Activated naive CD8-positive, alpha-beta T cell treated with anti-CD3 and anti-CD28 coated beads, Interleukin-2, amount 50 U/mL, for 16 hours (primary cell): ENCODE measurements at places on chromosomes 1 and 21.

GRCh38 chr1:155940993-155941844, at the start of gene RXFP4:
RXFP4 (plus strand) TSS chr1:155941638; CDS start chr1:155941710, 72 bp downstream.
- DNase-seq = no peak

DNA sequence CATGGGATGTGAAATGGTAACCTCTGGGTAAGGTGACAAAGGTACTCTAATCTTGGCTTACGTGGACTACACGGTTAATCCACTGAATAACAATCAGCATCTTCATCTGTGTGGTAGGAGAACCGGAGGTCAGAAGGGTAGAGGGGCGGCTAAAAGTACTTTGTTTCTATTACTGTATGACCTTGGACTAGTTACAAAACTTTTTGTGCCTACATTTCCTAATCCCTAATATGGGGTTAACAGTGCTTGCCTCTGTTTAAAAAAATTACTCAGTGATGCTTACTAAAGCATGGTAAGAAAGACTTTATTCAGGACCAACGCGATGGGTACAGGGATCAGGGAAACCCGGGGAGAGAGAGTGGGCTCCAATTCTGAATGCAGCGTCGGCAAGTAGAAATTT, 1.7 kb upstream of the MRPS6 start:
- no peak for DNase-seq

DNA sequence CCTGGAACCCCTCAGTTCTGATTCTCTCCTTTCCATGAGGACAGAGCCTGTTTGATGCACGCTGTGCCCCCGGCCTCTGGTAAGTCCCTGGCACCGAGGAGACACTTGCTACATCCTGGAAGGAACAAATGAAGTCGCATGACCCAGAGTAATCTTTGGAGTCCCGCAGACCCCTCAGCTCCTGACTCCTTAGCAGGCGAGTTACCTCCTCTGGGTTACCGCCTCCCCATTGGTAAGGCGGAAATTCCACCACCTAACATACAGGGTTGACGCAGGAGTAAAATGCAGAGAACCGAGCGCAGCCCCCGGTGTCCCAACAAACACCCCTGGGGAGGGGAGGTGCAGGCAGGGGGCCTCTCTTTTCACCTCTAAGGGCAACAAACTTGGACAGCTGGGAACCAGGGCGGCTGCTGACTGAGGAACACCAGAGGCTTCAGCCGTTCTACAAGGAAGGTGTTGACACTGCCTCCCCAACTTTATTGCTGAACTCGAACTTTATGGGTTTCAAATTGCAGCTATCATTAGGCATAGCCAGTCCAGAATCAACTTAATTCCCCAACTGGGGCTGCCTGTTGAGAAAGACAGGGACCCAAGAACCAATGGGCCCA, 115.3 kb upstream of the IFFO2 start:
- DNase-seq = no peak

GRCh38 chr1:150609732-150610131, 19.7 kb downstream of the ENSA start:
- DNase-seq = no peak

DNA sequence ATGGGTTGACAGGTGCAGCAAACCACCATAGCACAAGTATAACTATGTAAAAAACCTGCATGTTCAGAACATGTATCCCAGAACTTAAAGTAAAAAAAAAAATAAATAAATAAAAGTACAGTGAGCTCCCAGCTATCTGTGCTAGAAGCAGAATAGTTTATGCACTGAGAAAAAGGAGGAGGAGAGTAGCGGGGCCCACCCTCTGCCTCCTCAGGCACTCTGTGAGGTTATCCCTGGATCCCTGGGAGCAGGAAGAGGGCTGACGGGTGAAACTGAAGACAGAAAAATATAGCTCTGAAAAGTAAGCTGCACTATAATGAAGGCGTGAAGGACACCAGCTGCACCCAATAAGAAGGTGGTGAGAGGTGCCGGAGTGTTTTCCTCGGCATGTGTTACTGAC, 117.2 kb downstream of the SIPA1L2 start:
- DNase-seq = no peak

GRCh38 chr1:56229186-56229585, 350.2 kb downstream of the PLPP3 start:
- DNase-seq = no peak

DNA sequence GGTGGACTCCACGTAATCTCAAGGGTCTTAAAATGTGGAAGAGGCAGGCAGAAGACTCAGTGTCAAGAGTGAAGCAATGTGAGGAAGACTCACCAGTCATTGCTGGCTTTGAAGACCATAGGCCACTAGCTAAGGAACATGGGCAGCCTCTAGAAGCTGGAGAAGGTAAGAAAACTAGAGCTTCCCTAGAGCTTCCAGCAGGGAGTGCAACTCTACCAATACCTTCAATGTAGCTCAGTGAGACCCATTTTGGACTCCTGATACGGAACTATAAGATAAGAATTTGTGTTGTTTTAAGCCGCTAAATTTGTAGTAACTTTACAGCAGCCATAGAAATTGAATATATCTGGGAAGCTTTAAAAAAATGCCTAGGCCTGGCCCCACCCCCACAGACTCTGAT, 18.9 kb downstream of the METTL13 start:
- DNase-seq = no peak

DNA sequence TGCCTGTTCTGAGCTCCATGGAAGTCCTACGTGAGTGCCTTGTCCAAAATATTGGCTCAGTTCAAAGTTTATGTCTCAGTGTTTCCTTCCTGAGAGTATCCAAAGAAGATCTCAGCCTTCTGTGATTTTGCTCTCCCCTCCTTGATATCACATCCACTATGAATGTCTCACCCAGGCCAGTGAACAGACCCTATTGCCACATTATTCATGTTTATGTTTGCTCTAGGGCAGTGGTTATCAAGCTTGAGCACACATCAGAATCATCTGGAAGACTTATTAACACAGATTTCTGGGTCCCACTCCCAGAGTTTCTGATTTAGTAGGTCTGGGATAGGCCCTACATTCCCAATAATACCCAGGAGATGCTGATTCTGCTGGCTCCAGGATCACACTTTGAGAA, 145.0 kb upstream of the FGGY start:
- DNase-seq = no peak

- no peak for DNase-seq
These were observed 100.4 kb downstream of the AJAP1 start for GRCh38 chr1:4754816-4755215.

GRCh38 chr1:53573931-53574330, 114.7 kb downstream of the DMRTB1 start:
- no peak for DNase-seq

DNA sequence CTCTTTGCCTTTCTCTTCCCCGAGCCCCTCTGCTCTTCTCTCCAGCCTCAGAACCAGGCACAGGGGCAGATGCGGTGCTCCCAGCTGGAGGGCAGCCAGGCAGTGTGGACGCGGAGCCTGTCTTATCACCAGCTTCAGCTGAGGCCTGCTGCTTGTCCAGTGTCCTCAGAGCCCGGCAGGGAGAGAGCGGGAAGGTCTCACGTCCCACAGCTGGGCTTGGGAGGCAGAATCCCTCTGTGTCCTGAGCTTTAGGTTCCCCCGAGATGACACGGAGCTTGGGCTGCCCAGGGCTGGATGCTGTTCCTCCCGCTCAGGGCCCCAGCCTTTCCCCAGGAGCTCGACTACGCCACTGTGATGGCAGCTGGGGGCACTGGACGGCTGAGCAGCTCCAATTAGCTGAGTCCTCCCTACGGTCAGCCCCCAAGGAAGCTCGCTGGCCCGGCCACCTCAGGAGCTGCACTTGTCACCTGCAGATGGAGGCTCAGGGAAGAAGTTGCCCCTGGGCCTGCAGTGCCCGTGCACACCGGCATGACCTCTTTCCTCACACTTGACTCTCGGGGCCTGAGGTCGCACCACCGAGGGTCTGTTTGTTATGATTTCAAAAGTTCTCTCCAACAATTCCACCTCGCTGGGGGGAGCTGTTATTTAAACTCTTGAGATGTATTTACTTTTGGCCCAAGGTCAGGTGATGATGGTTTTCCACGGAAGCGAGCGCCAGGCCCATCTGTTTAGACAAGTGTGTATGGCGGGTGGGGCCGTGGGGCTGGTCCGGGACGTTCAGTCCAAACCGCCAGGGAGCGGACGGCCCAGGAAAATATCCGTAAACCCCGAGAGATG, 127.3 kb downstream of the SIK1 start:
- no peak for DNase-seq

- no peak for DNase-seq
These were observed 729 bp upstream of the CDCA8 start for GRCh38 chr1:37691497-37692077.

DNA sequence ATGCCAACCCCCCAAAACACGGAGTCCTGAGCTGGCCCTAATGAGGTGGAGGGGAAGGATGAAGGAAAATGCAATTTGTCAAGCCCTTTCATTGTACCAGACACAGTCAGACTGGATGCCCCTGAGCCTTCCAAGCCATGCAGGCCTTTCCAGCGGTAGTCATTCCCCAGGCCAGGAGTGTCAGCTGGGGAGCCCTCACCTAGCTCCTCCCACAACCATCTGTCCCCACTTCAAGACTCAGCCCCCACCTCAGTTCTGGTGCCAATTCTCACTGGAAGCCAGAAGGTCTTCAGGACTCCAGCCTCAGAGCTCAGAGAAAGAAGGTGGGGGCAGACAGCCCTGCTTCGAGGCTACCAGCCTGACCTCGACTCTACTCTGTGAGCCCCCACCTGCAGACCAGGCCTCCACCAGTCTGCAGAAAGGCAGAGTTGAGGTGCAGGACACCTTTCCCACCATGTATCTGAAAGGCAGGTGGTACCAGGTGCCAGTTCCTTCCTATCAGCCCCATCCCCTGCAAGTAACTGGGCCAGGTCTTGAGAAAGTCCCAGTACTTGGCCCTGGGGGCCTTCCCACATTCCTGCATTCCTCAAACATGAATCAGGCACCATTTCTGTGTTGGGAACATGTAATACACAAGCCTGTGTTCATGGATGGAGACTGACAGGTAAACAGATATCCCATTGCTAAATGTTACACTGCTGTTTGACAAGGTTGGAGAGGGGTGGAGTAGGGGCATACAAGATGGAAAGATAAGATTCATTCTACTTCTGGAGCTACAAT, 180.6 kb upstream of the EDN2 start:
- DNase-seq = no peak

- DNase-seq = no peak
These were observed 10.6 kb downstream of the CEP170 start for GRCh38 chr1:243244432-243244841.

- DNase-seq = no peak
These were observed 17.6 kb downstream of the CAMTA1 start for GRCh38 chr1:6802893-6803292.

DNA sequence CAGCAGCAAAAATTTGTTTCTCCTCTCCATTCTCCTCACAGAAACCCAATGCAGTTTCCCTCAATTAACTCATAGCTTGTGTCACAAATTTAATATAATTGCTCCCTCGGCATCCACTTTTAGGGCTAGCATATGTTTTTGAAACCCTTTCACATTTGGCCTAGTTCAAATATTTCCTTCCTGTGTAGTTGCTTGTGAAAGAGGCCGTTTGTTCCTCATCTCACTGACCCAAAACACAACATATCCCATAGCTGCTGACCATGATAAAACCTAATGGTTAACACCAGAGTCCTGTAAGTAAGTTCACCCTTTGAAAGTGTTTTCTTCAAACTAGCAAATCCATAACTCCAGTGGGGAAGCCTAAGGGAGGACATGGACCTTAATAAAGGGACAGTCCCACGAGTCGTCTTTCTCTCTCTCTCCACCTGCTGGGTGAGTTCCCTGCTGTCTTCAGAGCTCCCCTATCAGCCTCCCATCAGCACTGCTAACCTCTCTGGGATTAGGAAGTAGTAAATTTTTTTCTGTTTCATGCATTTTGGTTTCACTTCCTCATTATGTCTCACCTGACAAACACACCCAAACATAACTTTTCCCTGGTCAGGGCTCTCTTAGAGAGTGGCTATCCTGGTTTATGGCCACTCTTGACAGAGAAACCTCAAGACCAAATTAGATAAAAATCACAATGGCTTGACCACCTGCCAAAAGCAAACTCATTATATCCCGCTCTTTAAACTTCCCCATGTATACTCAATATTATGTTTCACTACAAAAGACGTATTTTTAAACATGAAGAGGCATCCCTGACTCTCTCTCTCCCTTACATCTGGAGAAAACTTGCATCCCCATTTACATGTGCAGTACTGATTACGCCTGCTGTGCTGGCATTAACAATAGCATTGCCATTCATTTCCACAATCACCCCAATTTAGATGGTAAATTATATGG, 177.7 kb upstream of the HP1BP3 start:
- no peak for DNase-seq

DNA sequence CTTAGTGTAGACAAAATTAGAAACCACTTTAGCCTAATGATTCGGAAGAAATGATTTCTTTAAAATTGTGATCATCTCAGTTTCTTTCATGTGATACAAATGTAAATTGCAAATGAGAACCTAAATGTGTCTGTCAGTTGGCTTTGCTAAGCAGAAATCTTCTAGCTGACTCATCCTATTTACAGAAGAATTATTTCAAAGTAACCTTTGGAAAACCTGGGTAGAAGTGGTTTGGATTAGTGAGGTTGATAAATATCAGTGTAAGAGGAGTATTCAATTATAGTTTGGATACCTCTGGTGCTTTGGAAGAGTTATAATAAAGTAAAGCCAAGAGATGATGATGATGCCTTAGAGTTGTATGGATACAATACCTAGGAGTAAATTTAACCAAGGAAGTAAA, 37.4 kb downstream of the CC2D1B start:
- no peak for DNase-seq

GRCh38 chr1:229470406-229471043, 36.6 kb upstream of the ACTA1 start:
- no peak for DNase-seq
